ENCODE measurements at places on chromosomes 4 and X.

GRCh38 chrX:14802943-14803710 lies 69.7 kb downstream of the FANCB start:
- no peak for DNase-seq

GRCh38 chr4:166459621-166460020 lies 586.6 kb downstream of the TLL1 start:
- no peak for DNase-seq

- DNase-seq: no peak
Observed at GRCh38 chr4:187075514-187075913, 351.9 kb upstream of the FAT1 start.

DNA sequence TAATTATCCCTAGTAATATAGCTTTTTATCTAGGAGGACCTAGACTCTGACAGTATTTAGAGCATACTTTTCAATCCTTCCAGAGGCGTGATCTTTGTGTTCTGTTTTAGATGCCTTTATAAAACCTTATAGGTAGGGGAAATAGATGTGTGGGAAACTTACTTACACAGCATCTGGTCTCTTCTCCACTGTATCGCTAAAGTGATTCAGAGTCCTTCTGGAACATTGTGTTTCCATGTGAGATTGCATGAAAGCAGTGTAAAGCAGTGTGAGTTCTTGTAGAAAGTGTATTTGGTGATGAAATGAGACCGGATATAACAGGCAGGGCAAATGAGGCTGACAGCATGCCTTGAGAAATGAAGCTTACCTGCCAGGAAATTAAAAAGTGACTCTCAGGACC lies 9.5 kb downstream of the GABRB1 start:
- no peak for DNase-seq

GRCh38 chrX:84046403-84046984 lies 141.5 kb downstream of the RPS6KA6 start:
- peak; percentile 36 for DNase-seq

- DNase-seq: no peak
Observed at GRCh38 chrX:42085836-42086235, 162.5 kb upstream of the CASK start.

Data from NCI-H1436 (cell line).